EL (cell line): ENCODE measurements at places on chromosomes 6 and 20.

- DNase-seq = no peak
Measured at GRCh38 chr6:16832043-16832567, 70.8 kb upstream of the ATXN1 start.

DNA sequence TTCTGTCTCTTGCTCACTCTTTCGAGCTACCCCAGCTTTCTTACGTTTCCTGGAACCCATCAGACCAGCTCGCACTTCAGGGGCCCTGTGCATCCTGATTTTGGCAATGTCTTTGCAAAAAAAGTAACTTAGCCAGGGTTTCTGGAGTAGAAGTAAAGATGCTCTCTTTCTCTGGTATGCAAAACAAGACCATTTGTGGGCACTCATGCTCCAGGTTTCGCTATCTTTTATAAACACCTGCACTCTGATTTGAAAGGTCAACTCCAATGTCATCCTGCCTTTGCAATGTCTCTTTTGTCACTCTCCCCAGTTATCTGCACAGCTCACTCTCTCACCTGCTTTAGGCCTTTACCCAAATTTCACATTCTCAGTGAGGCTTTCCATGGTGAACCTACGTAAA is 869.1 kb downstream of the QKI start:
- no peak for DNase-seq

DNA sequence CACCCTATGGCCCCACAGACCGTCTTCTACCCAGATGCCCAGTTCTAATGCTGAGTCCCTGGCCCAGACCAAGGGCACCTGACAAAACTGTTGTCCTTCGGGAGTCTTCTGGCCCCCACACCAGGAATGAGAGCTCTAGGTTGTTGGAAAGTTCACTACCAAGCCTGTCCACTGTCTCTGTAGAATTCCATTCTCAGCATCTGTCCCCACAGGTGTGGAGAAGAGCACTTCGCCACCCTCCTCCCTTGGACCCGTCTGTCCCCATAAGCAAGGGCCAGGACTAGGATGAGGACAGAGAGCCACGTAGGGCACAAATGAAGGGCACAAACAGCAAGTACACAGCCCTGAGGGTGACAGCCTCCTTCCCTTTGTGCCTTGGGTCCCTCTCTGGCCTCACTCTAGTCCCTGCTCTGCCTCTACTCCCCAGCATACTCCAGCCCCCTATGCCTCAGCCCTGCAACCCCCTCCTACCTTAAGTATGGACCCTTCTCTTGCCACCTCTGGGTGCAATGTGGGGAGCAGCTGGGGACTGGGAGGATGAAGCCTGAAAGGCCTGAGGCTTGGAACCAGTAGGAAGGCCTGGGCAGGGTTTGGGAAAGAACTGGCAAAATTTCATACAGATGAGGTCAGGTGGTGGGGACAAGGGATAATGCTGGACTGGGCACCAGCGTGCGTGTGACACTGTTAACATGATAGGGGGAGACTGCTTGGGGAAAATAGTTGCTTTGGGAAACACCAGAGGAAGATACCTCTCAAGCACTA is 4.3 kb downstream of the LZTS3 start:
- no peak for DNase-seq

DNA sequence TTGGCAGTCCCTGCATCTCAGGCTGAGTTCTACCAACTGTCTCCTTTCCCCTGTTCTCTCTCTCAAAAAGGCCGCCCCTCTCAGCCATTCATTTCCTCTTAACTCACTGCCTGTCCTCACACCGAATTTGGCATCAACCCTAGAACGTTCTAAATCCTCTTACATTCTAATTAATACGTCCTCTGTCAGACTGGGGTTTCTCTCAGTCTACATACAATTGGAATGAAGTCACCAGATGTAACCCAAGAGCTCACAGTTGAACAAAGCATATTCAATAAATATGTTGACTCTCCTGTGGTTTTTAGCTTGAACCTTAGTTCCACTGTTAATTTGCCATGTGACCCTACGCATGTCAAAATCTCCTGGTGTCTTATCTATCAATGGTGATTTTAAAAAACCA is 269.6 kb downstream of the CLIC5 start:
- peak; percentile 90 for DNase-seq

DNA sequence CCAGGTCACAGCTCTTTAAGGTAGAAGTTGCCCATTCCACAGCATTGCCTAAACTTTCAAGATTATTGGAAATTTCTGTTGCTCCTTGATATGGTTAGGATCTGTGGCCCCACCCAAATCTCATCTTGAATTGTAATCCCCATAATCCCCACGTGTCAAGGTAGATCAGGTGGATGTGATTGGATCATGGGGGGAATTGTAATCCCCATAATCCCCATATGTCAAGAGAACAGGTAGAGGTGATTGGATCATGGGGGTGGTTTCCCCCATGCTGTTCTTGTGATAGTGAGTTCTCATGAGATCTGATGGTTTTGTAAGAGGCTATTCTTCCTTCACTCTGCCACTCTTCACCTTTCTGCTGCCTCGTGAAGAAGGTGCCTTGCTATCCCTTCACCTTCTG is 327.4 kb upstream of the MAP3K7 start:
- no peak for DNase-seq

- DNase-seq = peak; percentile 53
Measured at GRCh38 chr6:144340541-144341371, 55.6 kb downstream of the UTRN start.

DNA sequence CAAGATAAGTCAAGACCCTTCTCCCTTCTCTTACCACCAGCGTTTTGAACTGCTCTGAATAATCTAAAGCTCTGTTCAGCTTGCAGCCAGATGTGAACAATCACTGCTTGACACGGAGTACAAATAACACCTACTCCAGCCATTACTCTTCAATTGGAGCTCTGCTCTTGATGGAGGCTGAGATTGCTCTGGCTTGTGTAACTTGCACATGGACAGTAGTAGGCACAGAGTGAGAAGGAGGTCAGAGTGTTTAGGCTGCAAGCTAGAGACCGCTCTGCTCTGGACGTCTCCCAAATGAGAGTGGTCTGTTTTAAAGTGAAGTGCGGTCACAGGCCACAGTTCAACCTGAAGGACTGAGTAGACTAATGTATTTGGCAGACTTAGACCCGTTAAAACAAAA is 158.3 kb downstream of the HDGFL1 start:
- DNase-seq = no peak

- DNase-seq = no peak
Measured at GRCh38 chr6:51868591-51869355, 218.6 kb downstream of the PKHD1 start.

DNA sequence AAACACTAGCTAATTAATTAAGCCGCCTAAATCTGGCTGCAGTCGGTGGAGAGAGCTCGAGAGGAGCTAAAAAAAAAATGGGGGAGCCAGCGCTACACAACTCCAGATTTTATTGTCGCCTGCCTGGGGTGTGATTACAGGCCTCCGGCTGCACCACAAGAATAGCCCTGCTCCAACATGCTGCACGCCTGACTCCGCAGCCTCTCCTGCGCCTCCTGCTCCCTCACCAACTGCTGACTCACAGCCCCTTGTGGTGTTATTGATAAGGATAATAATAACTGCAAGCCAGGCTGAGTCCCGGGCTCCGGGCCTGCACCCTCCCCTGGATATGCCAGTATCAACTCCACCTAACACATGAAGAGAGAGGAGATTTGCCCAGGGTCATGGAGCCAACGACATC is 16.8 kb downstream of the SIRPA start:
- no peak for DNase-seq

DNA sequence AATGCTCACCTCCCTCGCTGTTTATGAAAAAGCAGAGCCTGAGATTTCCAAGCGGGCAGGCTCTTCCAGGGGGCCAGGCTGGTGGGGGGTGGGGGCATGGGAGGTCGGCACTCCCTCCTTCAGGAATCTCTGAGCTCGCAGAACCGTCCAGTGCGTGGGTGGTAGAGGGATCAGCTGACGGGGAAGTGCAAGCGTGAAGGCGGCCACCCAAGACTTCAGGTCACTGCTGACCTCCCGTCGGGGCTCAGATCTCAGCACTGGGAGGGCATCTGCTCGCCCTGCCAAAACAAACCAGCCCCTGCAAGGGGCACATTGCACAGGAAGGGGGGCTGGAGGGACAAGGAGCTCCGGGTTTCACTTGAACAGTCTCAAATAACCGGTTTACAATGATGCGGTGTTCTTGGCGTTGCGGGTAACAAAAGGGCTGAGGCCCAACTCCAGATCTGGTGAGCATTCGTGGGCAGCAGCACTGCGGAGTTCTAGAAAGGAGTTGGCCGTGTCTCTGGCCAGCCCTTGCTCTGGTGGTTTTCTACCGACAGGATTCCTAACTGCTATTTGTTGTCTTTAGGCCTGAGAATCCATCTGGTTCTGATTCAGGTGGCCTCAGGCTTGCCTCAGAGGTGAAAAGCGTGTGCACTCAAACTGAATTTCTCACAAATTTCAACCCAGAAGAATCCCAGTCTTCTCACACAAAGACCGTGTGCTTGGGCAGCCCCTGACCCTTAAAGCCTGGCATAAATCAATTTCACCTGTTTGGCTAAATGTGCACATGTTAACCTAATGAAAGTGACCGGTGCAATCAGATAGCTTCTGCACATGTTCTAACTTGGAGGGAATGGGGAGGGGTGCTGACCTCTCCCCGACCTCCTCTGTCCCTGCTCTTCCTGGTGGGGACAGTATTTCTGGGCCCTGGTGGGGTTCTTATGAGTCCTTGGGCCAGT is 191.6 kb downstream of the MYLK4 start:
- DNase-seq = no peak

- no peak for DNase-seq
Measured at GRCh38 chr6:15386756-15387112, 140.9 kb downstream of the JARID2 start.

DNA sequence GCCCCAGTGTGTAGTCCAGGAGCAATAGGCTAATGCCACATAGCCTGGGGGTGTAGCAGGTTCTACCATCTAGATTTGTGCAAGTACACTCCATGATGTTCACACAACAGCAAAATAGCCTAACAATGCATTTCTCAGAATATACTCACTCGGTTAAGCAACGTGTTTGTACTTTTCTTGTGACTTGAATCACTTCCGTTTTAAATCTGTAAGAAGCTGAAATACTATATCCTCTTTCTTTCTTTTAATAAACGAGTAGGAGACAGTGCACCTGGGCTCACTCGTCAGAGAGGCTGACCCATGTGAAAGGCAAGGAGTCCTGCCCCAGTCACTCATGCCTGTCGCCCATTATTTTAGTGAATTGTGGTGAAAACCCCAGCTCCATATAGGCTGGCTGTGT is 201.6 kb downstream of the FOXA2 start:
- no peak for DNase-seq

- DNase-seq = peak; percentile 7
Measured at GRCh38 chr6:46734867-46735719, at the start of gene PLA2G7. Gene PLA2G7, minus strand, starts transcription at chr6:46735375. Its CDS starts 12,484 bp downstream, at chr6:46722891.

GRCh38 chr6:4885341-4885933 is 109.2 kb downstream of the CDYL start:
- DNase-seq = no peak

DNA sequence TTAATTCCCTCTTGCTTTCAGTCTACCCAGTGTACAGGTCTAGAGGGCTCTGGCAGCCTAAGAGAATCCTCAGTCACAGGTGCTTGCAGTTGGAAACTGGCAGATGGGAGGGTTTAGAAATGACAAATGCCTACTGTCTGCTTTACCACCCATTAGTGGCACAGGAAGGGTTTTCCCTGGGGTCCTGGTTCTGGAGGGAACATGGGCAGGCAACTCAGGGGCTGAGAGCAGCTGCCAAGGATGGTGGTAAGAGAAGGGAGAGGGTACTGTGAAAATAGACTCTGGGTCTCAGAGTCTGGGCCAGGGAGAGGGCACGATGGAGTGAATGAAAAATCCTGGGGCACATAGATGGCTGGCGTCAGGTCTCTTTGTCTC is 103.5 kb downstream of the TCP11 start:
- no peak for DNase-seq

DNA sequence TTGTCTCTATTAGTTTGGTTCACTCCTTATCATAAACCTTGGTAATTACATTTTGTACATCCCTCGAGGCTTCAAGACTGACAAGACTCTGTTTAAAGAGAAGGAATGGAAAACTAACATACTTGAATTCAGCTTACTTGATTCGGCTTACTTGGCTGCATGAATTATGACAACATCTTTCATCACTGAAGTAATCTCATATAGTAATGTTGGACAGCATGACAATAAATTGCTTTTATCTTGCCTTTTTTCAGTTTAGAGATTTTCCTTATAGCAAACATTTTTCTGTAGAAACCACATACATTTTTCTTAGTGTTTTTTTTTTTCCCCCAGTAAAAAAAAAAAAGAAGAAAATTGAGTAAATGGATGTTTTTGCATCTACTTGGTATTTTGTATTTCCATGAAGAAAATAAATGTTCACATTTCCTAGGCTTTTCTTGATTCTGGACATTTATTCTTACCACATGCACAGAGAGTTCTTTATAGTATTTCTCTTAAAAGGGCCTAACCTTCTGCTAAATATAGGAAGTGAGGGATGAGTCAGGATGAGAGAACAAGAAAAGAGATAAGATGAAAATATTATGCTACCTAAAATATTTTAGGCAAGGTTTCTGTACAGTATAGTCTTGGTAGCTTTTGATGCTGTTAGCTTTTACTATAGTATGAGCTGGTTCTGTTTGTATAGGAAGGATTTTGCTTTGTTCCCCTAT is 101.0 kb upstream of the HDGFL1 start:
- no peak for DNase-seq

DNA sequence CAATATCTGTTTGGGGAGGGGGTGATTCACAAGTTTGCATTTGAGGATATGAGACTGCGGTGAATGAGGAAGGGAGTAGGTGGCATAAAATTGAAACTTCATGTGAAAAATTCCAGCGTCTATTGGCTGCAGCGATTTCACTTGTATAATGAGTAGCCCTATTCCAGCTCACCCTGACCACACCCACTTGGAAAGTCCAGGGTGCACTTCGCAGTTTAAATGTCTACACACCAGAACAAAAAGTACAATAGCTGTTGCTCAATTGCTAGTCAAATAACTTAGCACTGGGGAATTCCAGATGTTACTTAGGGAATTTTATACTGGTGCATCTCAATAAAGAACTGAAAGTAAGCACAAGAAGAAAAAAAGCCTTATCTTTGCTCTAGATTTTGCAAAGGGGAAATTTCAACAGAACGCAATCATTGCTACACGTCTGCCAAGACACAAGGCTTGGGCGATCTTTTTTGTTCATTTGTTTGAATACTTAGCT is 6.3 kb downstream of the TNFAIP3 start:
- DNase-seq = peak; percentile 84

DNA sequence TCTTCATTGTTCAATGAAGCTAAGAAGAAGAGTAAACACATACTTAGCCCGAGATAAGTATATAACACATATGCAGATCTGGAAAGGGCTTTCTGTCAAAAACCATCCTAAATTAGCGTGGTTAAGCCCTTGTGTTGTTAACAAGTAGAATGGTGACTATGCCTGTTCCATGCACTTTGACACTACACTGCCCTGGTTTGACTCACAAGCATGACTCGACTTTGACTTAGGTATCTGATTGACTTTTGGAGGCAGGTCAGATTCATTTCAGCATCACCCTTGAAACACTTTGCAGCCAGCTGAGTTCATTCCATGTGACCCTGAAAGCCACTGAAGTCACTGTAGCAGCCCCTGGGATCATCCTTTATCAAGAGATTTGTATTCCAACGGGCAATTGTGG is 239.8 kb downstream of the TBX18 start:
- DNase-seq = no peak

DNA sequence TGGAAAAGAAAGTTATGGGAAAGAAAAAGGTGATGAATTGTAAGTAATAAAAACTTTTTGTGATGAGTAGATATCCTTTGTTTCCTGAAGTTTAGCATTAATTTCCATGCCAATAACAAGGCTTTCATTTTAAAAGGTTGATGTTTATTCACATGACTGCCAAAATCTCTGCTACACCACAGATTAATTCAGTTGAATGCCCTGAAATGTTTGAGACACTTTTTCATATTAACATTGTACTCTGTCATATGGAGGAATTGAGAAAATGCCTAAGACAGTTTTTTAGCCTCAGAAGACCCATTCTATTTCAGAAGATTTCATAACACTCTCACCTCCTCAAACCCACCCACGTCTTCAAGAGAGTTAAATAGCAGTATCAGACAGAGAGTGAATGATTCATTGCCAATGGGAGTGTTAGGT is 115.5 kb downstream of the ADGRG6 start:
- DNase-seq = no peak
